Activated CD8-positive, alpha-beta memory T cell treated with anti-CD3 and anti-CD28 coated beads for 48 hours (primary cell): ENCODE measurements at places on chromosomes 1 and 21.

DNA sequence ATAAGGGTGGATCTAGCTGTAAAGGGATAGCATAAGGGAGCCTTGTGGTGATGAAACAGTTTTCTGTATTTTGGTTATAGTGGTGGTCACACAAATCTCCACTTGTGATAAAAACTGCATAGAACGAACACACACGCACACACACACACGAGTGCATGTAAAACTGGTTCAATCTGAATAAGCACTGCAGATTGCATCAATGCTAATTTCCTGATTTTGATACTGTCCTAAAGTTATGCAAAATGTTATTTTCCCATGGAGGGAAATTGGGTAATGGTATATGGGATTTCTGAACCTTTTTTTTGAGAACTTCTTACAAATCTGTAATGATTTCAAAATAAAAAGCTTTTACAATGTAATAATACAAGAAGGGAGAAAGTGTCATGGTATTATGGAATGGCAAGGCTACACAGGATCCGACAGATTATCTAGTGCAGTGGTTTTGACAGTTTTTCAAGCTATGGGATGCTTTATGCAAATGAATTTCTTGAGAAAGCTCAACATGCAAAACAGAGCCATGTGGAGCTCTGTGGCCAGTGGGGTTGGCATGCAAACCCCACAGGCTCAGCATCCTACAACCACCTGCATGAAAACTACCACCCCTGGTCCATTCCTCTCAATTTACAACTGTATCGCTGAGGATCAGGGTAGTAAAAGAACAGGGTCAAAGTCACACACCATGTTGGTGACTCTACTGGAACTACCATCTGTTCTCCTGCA is 18.8 kb downstream of the SLC41A1 start:
- no peak for DNase-seq

DNA sequence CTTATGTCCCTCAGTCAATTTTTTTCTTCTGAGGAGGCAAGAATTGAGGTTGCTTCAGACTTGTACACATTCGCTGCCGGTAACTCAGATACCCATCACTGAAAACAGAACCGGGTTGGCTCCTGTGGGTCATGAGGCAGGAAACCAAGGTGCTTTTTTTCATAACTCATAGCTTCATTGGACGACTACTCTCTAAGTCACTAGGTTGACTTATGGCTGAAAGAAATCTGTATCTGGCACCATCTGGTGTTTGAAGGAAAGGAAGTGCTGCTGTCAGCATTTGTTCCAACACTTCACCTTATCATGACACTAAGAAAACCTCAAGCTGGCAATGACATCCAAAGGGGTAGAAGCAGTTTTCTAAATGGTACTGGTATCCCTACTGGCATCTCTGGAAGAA is 82.3 kb downstream of the TBX19 start:
- DNase-seq: no peak

- no peak for DNase-seq
Measured at GRCh38 chr1:89536555-89537341, 12.1 kb downstream of the LRRC8B start.

DNA sequence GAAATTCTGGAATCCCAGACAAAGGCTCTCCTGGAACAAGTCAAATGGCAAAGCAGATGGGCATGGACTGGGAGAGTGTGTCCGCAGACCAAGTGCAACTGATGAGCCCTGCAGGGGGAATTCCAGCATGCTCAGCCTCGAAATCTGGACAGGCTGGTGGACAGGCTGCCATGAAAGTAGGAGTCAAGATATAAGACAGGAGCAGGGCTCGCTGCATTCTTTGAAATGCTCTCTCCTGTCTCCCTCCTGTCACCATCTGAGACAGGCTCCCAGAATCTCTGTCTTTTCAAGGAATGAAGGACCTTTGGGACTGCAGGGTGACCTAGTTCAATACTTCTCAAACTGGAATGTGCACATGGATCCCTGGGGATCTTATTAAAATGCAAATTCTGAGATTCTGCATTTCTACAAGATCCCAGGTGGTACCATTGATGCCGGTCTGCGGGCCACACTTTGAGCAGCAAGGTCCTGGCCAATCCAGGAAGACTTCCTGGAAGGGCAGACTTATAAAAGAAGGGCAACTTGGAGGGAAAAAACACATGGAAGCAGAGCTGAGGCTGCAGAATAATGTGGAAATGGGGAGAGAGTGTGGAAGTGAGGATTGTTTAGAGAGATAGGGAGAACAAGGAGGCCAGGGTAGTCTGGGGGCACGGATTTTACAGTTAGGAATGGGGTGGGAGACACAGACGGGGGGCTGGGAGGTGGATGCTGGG is 29.8 kb downstream of the TNNT2 start:
- DNase-seq: no peak

- no peak for DNase-seq
Measured at GRCh38 chr1:210905944-210906453, 227.9 kb downstream of the KCNH1 start.

DNA sequence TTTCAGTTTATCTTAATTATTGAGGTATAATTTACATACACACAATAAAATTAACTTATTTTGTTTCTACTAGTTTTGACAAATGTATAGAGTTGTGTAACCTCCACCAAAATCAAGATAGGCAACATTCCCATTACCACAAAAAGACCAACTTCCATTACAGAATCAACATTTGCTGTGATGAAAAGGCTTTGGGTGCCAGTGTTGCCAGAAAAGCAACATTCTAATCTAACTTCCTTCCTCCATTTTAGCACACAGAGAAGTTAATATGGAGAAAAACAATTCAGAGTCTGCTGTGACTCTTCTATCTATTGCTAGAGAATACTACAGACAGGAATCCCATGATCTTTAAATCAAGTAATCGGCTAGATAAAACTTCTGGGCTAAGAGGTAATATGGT is 245.3 kb downstream of the RERE start:
- DNase-seq: no peak

DNA sequence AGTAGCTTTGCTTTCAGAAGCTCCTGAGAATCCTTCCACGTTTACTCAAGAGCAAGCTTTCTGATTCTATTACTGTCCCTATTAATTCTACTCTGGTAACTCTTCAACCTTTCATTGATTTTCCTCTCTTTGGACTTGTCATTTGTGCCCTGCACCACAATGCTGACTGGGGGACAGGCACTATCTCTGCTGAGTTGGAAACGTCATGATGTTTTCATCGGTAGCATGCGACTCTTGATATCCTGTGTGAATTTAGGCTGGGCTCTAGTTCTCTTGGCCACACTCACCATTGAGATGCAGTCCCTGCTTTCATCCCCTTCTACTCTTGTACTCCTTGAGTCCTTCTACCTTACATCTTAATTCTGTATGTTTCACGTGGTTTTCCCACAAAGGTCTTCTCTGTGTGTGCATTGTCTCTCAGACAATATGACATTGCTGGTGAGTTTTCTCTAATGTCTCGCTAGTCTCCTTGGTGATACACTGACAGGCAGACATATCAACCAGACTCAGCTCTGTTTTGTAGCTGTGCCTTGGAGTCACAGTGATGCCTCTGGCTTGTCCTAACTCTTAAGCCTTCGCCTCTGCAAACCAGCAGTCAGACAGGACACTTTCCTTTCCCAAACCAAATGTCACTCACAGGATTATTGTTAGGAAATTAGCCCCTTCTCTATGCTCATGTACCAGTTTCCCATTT is 223.6 kb upstream of the ADGRL2 start:
- DNase-seq: no peak

DNA sequence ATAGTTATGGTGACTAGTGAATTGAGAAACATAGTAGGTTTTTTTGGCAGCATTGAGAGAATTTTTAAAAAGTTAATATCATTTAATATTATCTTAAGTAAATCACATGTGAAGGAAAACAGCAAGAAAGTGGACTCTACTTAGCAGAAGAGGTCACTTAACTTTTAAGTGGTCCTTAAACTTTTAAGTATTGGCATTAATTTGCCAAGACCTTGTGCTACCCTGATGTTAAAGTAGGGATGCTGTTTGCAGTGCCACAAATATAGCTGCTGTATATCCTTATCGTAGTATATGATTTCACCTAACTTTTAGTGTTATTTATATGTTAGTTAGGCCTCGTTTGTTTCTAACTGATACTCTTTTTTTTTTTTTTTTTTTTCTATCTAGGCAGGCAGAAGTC is 40.2 kb downstream of the SMG7 start:
- no peak for DNase-seq

DNA sequence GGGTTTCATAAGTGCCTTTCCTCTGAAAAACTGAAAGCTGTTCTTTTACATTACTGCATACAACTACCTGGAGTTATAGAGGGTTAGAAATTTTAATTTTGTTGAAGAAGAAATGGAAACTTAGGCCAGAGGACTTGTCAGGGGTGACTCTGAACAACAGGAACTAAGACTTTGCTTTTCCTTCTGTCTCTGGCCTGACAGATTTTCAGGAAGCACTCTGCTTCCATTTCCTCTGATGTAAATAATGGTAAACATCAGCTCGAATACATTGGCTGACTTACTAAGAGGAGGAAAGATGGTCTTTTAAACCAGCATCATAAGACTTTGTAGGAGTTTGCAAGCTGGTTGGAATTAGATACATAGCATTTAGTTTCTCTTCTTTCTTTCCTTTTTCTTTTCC is 27.1 kb upstream of the PLEKHM2 start:
- DNase-seq: no peak

DNA sequence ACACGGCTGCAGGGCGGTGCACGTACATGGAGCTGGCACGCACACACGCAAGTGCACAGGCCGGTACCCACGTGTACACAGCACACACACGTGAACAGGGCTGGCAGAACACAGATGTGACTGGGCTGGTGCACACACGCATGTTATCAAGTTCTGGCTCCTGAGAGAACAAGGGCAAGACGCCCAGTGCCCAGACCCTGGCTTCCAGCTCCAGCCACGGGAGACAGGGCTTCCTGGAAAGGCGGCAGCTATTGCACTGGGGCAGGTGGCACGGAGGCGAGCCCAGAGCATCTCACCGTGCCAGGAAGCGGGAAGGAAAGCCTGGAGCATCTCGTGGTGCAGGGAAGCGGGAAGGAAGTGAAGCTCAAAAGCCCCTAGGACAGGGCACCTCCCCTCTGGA is 5.9 kb downstream of the SDF4 start:
- DNase-seq: no peak
